ENCODE measurements at places on chromosomes 5 and 9.

- no peak for DNase-seq
Observed at GRCh38 chr5:136076067-136076466, 47.3 kb downstream of the TGFBI start.

- DNase-seq, result peak; percentile 87
Observed at GRCh38 chr5:56123531-56124243, 109.4 kb downstream of the ANKRD55 start.

DNA sequence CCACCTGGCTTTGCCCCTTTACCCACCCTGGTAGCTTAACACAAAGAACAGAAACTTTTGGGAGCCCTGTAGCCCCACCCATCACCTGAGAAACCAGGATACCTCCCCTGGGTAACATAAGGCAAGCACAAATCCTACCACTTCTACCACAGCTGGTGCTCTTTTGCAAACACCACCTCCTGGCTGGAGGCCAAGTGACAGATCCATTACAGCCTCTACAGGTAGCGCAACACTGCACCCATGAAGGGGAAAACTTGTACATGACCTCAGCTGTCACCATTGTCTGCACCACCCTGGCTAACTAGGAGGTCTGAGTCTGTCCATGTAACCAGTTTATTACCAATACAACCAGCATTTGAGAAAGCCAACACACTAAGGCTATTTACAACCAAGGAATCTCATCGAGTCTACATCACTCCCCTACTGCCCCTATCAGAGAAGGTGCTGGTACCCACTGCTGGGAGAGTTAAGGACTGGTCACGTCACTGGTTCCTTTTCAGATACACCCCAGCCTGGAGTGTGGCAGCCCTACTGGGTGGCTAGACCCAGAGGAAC, 128.6 kb downstream of the PJA2 start:
- DNase-seq, result no peak

DNA sequence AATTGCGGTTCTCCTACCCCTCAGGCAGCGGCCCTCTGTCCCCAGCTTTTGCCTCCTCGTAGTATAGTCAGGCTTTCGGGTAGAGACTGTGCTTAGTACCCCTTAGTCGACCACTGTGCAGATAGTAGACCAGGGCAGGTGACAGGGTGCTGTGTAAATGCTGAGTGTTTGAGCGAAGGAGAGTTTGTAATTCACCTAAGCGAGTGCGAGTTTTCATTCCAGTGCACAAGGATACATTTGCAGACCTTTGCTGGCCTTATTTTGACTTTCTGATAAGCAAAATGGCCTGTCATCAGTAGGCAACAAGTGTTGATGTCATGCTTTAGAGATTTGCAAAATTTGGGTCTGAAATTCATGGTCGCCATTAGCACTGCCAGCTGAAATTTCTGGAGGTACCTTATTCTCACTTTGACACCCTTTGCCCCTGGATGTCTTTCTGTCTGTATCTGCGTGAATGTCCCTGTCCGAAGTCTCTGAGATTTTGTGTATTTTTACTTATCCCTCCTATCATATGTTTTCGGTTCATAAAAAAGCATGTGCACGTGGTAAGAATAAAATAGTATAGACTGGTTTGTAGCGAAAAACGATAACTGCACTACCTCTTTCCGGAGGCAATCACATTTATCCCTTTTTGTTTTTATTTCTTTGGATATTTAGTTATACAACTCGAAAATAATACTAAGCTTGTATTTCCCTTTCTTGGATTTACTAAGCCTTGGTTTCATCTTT, 1.9 kb downstream of the LMNB1 start:
- no peak for DNase-seq

DNA sequence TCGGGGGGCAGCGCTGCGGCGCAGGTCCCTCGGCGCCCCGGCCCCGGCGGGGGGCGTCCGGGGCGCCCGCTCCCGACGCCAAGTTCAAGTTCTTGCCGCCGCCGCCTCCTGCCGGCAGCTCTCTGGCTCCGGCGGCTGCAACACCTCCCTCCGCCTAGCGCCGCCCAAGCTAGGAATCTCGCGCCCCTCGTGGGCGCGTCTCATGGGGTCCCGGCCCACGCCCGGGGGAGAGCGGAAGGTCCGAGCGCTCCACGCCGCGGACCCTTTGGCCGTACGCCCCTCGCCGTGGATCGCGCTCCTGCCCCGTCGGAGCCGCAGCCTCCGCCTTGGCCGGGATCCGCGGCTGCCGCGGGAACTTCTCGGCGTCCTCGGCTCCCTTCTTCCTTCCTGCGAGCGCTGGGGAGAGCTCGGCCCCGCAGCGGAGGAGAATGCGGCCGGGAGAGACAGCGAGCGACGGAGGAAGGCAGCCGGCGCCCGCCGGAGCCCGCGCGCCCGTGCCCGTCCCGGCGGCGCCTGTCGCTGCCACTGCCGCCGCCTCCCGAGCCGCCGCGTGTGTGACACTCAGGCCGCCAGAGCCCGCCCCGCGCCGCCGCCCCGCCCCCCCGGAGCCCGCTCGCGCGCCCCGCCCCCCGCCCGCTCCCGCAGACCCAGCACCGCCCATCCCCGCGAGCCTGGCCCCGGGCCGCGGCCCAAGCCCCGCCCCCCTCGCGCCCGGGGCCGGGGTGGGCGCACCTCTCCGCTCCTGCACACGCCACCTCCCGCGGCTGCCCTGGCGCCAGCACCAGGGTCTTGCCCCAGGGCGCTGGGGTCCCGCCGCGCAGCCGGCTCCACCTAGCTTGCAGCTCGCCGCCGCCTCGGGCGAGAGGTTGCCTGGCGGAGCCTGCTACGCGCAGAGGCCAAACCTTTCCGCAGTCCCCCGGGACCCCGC, at the start of gene SHB:
TSS of gene SHB (minus strand) at position 527 of the 928 bp plus-strand sequence. CDS start 582 bp downstream, outside the sequence.
- peak; percentile 78 for DNase-seq

- no peak for DNase-seq
Observed at GRCh38 chr9:2663461-2664173, 42.0 kb downstream of the VLDLR start.

- DNase-seq, result no peak
Observed at GRCh38 chr5:112385566-112385965, 33.5 kb downstream of the EPB41L4A start.

Measured in RWPE2 (cell line).